Right hindlimb (tissue), 1 donor: ENCODE measurements at places on chromosomes 2 and 18.

GRCh38 chr2:28633746-28634145 is 117.9 kb upstream of the PPP1CB start:
- no peak for DNase-seq

DNA sequence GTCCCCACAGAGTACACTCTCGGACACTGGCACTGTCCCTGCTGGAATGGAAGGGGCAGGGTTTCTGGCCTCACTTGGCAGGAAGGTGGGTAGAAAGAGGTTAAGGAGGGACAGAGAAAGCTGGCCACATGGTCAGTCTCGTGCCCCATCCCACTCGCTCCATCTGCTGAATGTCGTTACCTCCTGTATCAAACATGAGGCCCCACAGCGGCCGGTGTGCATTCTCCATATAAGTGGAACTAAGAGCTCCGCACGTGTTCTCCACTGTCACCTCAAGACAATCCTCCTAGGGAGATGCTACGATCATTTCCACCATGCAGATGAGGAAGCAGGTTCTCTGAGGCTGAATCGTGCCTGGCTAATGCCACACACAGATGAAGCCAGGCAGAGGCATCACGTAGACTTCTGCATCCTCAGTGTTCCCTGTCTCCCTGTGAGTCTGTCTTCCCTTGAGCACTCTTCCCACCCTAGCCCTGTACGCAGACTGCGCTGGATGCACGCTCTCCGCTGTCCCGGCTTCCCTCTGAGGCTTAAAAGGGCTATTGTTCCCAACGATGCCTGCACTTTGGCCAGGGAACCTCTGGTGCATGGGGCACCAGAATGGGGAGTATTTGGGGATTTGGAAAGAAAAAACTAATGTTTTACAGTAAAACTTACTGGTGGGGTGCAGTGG is 35.1 kb downstream of the MAL start:
- DNase-seq, result no peak

DNA sequence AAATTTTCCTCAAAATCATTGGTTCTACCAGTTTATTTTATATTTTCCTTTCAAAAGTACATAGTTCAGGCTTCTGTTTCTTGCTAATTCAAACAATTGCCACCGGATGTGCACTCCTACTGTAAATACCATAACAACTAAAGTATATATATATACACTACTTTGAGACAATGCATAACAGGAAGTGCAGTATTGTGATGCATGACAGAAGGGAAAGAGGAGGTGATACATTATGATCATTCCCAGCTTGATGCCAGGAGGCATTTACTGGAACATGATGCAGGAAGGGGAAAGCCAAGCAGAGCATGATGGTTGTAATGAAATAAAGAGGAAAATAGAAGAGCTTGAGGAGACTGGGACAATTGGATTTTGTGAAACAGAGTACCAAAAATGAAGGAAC is 215.2 kb upstream of the NT5C1B start:
- DNase-seq, result no peak

- DNase-seq, result no peak
Measured at GRCh38 chr18:12621742-12622306, 36.1 kb downstream of the SPIRE1 start.
